ENCODE measurements at places on chromosomes 5 and 9.
A peak's percentile ranks its signal among the peaks of the same experiment; 100 is the strongest.

DNA sequence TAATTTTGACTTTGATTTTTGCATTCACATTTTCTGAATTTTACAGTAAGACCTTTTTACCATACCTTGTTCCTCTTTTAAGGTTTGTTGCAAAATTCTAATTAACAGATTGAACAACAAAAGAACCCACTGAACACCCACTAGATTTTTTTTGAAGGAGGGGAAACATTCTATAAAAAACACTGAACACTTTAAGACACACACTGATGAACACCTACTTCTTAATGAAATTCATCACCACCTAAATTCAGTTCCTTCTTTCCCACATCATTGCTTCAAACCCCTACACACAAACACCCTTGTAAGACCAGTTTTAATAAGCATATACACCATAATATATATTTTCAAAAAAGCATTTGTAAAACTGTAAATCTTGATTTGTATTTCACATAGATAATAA is 559.0 kb upstream of the MEF2C start:
- DNase-seq: no peak

GRCh38 chr9:74773886-74774479 is 113.7 kb downstream of the TRPM6 start:
- DNase-seq: peak; percentile 73

DNA sequence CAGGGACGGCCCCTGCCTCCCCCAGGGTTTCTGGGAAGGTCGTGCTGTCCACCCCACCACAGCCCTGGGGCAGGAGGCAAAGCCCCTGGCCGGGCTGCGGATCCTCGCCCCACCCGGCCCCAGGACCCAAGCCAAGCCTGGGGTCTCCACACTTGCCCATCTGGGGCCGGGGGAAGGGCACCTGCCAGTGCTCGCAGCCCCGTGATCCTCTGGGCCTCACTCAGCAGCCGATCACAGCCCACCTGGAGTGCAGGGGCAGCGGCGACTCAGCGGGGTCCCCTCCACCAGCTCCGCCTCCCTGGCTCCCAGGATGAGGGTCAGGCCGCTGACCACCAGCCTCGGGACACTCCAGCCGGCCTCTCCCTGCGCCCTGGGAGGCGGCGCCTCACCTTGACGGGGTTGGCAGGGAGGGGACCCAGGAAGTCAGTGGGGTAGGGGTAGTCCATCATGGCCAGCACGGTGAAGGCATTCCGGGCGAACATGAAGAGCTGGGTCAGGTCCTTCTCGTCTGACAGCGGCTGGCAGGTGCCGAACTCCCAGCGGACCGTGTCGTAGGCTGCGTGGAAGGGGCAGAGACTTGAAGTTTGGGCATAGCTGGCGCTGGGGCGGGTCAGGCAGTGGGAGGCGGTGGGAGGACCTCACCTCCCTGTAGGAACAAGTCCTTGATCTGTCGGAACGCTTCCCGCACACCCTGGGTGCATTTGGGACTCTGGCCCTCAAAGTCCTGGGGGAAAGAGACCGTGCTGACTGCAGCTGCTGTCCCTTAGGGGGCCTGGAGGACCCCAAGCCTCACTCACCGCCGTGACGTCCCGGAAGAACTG is 1.8 kb downstream of the DPP7 start:
- no peak for DNase-seq

- DNase-seq: no peak
These were observed 46.4 kb upstream of the PLIN2 start for GRCh38 chr9:19173598-19174125.

DNA sequence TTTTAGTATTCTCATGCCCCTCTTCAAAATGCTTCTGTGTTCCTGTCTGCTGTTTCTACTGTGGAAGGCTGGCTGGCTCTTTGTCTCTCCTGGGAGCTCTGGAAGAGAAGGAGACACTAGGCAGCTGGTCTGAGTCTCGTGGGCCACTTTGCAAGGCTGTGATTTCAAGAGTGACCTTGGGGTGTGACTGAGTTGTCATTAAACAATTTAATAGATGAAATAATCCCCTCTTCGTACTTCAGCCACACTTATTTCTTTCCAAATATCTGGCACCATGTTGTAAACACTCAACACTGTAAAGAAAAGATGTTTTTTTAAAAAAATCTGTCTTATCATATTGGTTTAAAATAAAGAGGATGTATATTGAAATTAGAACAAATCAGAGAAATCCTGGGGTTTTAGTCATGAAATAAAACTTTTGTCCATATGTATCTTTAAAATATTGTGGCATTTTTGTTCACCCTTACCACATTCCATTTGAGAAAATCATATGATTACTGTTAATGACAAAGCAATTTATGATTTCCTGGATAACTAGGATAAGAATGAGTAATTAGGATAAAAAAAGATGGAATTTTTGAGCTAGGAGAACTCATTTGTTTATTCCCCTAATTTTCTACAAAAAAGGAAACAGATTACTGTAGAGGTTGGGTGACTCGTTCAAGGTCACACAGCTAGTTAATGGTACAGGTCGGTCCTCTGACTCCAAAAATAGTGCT is 200.8 kb downstream of the MAT2B start:
- DNase-seq: no peak

GRCh38 chr5:146919304-146919703 is 40.7 kb upstream of the PPP2R2B start:
- no peak for DNase-seq

DNA sequence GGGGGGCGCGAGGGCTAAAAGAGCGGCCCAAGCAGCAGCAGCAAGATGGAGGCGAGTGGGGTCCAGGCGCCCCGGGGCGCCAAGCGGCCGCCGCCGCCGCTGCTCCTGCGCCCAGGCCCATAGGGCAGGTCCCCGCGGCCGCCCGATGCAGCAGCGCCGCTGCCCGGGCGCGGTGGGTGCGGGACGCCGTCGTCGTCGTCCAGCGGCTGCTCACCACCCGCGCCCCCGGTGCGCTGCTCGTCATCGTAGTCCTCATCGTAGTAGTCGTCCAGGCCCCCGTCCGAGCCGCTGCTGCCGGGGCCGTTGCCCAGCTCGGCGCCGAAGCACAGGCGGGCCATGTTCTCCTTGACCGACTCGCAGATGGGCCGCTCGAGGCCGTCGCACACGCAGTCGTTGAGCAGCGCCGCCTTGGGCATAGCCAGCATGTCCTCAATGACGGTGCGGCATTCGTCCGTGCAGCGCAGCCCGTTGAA is 1.5 kb downstream of the GAS1 start:
- no peak for DNase-seq

DNA sequence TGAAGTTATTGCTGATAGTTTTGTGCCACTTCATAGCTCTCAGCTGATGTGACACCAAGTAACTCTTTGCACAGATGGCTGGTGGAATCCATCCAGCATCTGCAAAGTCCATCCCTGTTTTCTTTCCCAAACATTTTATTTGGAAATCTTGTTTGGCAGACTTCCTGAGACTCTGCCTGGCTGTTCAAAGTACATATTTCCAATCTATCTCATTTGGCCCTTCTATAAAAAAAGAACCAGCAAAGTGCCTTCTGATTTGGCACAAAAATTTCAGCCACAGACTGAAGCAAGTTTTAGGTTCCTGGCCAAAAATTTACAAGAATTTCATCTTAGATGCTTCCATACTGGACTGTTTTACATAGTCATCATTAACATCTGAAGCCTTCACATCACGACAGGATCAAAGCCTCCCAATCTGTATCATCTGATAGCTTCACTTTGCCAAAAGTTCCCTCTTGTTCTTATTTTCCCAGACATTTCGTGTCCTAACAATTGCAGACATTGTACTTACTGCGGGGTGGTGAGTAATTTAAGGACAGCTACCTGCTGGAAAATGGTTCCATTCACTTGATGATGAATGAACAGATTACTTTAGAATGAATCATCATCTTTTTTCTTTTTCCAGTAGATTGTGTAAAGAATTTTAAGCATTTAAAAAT is 377.3 kb downstream of the KIAA0825 start:
- DNase-seq: no peak
